ENCODE measurements at places on chromosomes 6 and 20.

DNA sequence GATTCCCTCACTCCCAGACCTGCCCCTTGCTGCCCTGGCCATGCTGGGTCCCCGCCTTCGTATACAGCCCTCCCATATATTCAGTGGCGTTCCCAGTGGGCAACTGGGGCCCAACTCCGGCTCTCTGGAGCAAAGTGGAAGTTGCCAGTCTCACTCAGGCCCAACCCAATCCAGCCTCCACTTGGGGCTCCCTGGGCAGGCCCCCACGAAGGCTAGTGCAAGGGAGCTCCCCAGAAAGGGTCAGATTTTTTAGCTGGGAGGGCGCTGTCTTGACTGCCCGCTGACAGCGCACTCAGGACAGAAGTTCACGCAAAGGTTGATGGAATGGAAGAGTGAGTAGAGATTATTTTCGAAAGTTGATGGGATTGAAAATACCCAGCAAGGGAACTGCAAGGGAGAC is 5.9 kb downstream of the TP53TG5 start:
- no peak for DNase-seq

DNA sequence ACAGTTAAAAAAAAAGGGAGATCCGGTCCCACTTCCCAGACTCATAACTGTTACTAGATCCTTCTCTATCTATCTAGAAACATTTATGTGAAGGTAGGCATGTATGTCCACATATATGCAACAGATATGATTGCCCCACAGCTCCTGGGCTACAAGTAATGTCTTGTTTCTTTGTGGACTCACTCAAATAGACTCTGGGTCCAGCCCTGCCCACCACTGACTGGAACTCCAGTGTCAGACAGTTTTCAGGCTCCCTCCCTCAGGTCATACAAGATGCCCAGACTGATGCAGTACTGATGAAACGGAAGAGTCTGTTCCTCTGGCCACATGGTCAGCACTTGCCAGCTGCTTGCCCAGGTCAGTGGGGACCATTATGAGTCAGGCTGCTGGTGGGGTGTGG is 30.8 kb upstream of the IER3 start:
- no peak for DNase-seq

GRCh38 chr20:58310291-58310782 is 822 bp downstream of the RAB22A start:
- DNase-seq, result no peak

- no peak for DNase-seq
Observed at GRCh38 chr6:1575210-1576041, 34.3 kb upstream of the FOXC1 start.

GRCh38 chr6:12535586-12536314 is 180.8 kb upstream of the PHACTR1 start:
- no peak for DNase-seq

DNA sequence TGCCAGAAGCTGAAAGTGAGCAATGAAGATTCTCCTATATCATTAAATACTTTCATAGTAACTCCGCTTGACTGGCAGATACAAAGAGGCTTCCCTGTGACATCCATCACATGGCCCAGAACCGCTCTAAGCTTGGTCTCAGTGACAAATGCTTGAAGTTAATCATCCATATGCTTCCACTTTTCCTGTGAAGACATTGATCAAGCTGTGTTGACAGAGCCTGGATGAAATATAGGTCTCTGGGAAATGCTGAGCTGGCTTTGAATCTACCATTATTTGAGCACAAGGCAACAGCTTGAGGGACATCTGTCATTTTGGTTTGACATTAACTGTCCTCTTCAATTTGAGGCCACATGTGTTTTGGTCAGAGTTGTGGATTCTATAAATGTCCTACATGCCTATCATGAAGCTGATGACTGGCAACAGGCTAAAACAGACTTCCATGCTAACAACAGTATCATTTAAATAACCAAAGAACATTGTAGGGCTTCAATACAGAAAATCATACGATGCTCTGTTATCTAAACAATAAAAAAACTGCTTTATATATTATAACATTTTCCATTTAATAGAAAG is 402.2 kb upstream of the IRAK1BP1 start:
- no peak for DNase-seq

DNA sequence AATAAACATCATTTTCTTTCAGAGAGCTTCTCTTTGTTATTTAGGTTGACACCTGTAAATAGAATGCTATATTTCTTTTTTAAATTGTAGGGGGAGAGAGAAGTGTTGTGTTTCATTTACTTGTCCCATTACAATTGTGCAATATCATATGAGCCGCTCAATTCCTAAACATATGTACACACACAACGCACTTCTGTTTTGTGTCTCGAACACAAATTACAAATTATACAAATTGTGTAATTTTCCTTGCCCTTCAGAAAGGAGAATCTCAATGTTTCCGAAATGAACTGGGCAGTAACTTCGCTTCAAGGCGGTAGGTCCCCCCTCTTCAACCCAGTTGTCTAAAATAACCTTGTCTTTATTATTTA is 2.6 kb upstream of the ABT1 start:
- DNase-seq, result no peak

DNA sequence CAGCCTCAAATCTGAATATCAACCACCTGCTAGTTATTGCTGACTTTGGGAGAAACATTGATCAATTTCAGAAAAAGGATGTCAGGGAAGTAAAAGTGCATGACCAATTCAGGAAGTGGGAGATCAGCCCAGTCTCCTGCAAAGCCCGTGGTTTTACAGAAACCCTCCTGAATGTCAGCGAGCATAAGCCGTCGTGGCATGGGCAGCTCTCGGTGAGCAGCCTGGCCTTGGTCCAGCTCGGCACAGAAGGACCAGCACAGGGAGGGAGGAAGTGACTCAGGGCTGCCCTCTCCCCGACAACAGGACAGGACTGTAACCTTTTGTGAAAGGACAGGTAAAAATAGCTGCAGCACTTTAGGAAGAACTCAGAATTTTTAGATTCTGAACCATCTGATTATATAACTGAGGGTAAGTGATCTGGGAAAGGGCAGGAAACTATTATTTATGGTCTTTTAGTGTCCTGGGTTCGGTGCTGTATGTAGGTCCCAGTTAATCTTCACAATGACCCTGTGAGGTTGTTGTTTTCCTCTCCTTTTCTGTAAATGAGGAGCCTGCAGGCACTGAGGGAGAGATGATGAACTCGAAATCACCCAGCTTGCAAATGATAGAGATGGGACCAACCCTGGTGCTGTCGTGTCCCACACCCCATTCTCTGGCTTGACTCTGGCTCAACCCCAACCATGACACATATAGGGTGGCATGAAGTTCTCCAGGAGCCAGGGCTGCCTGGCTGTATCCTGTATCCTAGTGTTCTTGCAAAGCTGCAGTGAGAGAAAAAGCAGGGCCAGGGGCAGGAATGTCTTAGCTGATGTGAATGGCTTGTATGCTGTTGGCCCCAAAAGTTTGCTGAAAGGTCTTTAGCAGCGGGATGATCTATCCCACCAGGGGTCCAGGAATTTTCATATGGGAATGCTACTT is 37.6 kb downstream of the NRN1 start:
- DNase-seq, result no peak

GRCh38 chr6:134945045-134945444 is 4.9 kb downstream of the ALDH8A1 start:
- DNase-seq, result no peak

DNA sequence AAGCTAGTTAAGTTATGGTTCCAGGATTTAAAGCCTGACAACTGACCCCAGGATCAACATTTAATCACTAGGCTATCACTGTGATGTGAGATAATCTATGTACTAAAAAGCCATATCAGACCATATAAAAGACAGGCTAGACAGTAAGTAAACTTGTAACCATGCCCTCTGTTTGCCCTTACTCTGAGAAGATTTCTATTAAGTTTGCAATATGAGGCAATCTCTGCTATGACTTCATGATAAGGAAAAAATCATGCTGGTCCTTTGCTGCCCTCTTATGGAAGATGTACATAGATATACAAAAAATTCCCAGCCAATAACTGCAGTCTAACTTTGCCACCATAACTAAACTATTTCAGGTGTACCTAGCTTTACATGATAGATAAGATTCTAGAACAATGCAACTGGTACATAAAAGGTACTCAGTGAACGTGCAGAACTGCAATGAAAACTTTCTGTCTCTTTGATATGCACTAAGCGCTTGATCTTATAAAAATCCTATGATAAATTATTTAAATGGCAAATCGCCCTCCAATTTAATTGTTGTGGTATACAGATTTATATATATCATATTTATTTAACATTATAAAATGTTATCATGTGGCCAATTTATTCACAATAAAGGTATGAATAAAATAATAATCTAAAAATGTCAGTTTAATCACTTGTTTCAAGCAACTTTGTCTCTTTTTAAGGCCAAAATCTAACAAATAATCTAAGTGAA is 70.5 kb downstream of the FAM217A start:
- DNase-seq, result no peak

DNA sequence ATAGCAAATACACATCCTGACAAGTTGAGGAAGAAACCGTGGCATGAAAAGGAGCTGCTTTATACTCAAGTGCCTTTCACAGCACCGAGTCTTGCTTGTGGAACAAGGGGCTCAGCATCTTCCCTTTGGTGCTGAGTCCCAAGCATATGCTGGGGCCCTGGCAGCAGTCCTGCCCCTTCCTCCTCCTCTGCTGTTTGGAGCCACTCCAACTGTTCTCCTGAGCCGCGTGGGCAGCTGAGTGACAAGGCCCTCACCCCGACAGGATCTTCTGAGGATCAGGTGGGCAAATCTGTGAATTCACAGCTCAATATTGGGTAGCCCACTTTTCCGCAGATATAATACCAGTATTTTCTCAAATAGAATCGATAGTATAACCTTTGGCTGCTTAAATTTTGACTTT is 24.7 kb downstream of the DACT2 start:
- DNase-seq, result no peak

DNA sequence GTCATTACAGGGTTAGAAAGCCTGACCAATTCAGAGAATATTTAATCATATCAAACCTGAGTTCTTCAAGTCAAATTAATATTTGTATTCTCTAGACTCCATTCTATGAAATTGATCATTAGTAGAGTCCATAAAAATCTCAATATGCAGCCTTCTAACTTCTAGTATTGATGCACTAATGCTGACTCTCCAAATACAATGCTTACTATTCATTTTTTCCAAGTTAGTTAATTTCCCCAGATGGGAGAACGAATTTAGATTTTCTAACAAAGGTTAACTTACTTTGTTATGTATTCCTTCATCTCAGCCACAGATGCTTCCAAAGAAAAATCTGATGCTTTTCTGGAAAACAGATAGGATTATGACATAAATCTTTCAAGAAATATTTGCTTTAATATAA is 12.4 kb upstream of the NDRG3 start:
- no peak for DNase-seq

DNA sequence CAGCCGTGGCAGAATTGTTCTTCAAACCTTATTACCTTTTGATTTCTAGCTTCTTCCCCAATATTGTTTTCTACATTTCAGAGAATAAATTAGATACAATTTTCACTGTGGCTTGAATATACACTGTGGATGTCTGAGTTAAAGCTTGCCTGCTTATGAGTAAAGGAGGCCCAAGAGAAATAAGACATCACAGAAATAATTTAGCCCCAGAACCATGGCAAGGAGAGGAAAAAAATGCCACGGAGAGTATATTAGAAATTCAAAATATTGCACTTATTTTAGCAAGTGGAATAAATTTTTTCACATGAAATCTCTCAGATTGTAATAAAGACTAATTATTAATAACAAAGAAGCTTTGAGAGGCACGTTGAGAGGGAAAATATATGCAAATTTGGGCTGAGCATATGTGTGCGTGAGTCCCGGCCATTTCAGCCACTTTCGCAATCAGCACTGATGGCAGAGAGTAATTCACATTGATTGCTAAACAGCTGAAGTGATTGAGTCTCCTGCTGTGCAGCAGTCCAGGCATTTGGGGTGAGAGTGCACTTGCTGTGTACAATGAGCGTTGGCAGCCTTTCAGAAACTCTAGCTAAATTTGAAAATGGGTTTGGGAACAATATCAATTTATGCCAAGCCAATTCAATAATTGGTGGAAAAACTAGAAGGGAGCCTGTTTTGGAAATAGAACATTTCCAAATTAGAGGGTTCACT is 596.0 kb downstream of the EPM2A start:
- DNase-seq, result no peak

GRCh38 chr6:85362652-85363310 is 87.1 kb upstream of the NT5E start:
- no peak for DNase-seq

DNA sequence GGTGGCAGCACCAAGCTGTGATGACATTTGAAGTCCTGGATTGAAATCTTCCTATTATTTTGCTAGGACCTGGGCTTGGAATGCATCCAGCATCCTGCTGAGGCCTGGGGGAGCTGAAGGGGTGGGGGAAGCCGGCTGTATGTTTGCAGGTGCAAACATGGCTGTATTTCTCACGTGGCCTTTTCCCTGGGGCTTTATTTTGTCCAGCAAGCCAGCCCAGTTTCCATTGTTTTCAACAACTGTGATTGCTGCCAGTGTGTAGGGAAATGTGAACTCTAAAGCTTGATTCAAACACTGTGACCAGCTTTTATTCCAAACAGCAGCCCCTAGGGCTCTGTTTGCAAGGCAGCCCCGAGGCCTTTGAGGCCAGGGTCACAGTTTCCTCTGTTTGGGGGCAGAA is 683.0 kb downstream of the DHX35 start:
- no peak for DNase-seq

DNA sequence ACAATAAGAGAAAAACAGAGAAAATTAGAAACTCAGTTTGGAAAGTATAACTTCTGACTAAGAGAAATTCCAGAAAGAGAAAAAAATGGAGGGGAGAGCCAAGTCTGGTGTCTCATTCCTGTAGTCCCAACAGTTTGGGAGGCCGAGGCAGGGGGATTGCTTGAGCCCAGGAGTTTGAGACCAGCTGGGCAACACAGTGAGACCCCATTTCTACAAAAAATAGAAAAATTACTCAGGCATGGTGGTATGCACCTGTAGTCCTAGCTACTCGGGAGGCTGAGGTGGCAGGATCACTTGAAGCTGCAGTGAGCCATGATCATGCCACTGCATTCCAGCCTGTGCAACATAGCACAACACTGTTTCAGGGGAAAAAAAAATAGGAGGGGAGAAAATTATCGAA is 3.1 kb upstream of the KIF3B start:
- DNase-seq, result no peak

DNA sequence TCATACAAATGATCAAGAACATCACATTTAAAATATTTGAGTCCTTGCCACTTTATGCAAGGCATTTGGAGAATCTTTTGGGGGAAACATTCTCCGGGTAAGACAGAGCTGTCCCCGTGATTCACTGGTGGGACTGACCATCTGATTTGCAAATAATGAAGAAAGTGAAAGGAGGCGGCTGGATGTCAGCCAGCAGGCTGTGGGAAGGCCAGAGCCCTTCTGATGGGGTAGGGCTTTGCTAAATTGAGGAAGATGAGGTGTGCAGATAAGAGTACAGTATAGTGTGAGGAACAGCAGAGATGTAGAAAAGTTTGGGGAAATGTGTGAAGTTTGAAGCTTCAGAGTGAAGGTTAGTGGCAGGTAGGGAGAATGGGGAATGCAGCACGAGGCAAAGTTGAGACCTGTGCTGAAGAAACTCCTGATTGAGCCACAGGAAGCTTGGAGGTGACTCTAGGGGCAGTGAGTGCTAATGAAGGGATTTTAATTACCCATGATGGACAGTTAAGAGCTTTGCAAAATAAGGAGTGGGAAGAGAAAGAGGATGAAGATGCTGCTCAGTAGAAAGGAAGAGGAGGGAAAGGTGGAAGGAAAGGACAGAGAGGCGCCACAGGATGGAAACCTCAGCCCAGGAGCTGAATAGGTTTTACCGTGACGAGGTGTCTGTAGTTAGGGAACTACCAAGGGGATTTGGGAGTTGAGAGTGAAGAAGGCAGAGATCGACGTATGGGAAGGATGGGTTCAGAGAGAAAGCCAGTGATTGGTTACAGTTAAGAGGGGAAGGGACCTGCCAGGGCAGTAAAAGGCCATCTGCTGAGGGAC is 68.7 kb downstream of the SNX9 start:
- DNase-seq, result no peak

- no peak for DNase-seq
Observed at GRCh38 chr6:151092591-151092990, 147.2 kb upstream of the AKAP12 start.

Measured in left renal cortex interstitium (tissue), 4 donors.